ENCODE measurements at places on chromosomes 1 and 21.

DNA sequence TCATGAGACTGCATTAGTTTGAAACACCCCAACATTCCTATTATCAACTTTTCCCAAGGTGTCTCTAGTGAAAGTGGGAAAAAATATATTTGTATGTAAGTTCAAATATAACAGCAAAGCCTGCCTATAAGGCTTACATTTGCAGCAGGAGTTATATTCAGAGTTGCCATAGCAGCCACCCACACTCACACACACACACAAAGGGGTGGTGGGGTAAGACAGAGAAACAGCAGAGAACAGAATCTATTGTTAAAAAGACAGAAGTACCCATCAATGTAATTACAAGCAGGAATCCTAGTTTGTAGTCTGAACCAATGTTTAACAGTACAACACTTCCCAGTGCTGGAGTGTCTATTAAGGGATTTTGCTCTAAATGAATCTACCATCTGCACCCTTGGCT lies 55.0 kb downstream of the PLPPR5 start:
- DNase-seq = peak; percentile 20

DNA sequence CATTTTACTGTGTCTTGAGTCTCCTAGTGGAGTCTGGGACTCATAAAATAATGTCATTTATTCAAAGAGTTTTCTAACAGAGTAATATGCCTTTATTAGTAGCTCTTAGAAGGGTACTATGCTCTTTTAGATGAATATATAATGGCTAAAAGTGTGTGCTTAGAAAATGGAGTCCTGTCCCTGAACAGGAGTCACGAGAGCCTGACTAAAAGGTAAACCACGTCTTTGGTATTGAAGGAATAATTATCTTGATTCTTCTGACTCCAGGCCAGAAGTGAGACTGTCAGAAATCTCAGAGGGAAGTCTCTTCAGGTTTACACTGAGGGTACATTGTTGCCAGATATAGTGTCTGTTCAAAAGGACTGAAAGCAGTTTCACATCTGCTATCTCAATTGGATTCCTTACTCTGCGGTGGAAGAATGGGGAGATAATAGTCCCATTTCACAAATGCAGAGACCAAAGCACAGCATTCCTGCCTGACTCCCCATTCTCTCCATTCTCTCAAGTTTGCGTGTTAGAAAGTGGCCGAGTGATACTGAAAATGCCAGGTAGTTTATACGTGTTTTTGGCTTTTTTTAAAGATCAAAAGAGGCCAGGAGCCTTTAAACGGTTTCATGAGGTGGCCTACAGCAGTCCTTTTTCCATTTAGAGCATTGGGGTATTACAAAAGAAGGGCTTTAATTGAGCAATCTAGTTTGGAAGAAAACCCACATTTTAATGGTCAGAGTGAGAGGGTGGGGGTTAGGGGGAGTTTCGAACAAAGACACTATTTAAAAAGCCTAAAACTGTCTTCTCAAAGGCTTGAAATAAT lies 176.6 kb downstream of the VPS13D start:
- DNase-seq = peak; percentile 67

- no peak for DNase-seq
These were observed 120.8 kb upstream of the TNR start for GRCh38 chr1:175864183-175864582.

DNA sequence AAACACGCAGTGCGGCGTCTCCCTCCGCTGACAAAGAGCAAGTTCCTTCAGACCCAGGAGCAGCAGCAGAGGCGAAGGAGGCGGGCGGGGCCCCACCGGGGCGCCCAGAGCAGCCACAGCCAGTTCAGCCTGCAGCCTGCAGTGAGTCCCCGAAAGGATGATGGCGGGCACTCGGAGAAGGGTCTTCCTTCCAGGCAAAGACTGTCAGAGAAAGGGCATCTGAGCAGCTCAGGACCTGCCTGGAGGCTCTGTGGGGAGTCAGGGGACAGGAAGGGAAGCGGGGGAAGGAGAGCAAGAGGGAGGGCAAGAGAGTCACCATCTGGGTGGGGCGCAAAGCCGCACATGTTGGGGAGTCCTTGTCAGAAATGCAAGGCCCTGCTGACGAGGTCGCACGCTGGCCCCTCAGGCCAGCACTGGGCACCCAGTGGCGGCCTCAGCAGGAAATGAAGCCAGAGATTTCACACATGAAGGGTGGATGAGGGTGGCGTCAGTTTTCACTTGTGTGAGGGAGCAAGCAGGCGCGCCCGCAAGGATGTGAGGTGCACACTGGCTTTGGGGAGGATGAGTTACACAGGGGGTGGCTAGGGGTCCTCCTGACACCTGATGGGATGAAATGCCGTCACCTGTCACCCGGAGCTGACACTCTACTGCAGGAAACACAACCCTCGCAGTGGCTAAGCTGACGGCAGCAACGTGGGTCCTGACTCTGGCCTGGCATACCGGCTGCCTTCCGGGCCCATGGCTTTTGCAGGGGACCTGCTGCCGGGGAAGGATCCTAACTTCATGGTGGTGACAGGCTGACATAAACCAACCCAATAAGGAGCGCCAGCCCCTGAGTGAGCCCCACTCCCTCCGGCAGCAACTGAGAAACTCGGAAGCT lies 6.6 kb downstream of the LRRC47 start:
- DNase-seq = no peak

DNA sequence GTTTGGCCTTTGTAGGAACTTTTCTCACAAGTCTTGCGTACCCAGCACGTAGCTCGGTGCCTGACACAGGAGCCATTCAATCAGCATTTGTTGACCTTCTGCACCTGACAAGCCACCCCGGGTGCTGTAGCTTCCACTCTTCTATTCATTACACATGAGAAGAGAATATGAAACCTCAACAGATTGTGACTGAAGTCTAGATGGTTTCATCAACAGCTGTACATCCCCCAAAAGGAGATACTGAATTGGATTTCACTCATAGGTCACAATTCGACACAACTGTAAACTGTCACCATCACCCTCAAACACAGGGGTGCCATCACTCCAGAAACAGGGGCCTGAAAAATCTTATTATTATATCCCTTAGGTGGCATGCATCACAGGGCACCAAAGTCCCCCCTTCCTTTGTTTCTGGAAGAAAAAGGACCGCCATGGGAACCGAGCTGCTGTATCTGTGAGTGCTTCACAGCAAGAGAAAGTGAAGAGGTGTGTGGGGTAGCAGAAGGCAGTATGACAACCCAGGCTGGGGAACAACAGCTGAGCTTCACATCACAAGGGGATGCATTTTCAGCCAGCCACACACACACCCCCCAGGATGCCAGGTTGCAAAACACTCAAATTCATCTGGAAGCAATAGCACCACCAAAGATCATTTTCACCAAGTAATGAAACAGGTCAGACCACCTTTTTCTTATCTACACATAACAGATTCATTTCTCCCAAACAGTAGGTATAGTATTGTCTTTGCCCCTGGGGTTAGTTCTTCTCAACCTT lies 225.7 kb downstream of the TOMM20 start:
- DNase-seq = no peak

- no peak for DNase-seq
These were observed 165.7 kb downstream of the RHOU start for GRCh38 chr1:228900886-228901392.

GRCh38 chr1:93842750-93843500 lies 36.1 kb downstream of the DNTTIP2 start:
- peak; percentile 74 for DNase-seq

GRCh38 chr1:209689477-209689876 lies 14.3 kb downstream of the G0S2 start:
- DNase-seq = peak; percentile 22

GRCh38 chr1:164064501-164064900 lies 494.5 kb upstream of the PBX1 start:
- DNase-seq = peak; percentile 18

DNA sequence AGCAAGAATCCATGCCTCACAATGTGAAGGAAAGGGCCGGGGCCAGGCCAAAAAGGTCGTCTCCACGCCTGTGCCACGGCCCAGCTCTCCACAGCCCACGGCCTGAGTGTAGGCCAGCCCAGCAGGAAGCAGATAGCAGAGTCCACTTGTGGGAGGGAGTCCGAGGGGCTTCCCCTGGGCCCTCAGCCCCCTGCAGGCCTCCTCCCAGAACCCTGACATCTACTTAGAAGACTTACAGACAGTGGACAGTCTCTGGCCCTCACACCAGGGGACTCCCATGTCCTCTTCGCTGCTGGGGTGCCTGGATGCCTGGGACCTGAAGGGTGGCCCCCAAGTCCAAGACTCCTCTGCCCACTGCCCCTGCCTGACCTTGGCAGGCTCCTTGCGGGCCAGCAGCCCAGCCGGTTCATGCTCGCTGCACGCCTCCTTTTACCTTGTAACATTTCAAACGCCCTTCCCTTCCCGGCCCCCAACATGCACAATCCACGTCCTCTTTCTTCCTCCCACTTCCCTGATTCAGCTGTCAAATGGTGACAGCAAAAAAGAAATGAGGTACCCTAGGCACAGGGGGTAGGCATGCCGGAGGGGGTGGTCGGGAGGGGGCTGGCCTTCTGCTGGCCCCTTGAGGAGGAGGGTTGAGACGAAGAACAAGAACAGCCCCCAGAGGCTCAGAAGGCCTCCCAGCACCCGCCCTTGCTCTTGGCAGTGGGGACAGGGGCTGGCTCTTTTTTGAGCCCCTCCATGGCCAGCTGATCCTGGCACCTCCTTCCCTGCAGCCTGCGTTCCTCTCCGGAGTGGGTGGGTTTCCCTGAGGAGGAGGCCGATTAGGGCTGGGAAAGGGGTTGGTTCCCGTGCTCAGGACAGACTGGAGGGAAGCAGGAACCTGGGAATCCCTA lies 997 bp upstream of the PTPN7 start:
- DNase-seq = no peak

DNA sequence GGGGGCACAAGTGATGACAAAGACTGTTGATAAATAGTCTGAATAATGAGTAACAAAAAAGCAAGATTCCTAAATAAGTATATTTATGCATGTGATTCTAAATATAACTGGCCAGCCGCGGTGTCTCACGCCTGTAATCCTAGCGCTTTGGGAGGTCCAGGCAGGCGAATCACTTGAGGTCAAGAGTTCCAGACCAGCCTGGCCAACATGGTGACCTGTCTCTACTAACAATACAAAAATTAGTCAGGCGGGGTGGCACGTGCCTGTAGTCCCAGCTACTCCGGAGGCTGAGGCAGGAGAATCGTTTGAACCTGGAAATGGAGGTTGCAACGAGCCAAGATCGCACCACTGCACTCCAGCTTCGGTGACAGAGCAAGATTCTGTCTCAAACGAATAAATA lies 161.5 kb downstream of the TOMM20 start:
- no peak for DNase-seq

DNA sequence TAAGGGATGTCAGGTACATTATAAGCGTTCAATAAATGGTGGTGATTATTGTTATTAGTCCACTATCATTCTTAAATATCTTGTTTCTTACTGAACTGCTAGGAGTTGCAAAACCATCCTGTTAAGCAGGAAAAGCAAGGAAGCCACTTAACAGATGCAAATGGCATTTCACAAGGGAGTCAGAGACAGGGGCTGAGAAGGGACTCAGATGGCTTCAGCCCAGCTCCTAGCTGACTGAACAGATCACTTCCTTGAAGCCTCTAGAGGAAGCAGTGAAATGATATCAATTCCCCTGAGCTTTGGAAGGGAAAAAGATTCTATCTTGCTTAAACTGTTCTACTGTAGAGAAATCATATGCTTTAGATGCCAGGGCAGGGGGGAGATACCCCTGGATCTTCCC lies 151.5 kb downstream of the ST6GALNAC5 start:
- no peak for DNase-seq

GRCh38 chr1:179921472-179921871 lies 33.1 kb upstream of the CEP350 start:
- no peak for DNase-seq

GRCh38 chr1:13581446-13581845 lies 2.2 kb upstream of the PDPN start:
- DNase-seq = no peak

GRCh38 chr1:82978461-82979324 lies 1020.2 kb downstream of the TTLL7 start:
- DNase-seq = no peak

DNA sequence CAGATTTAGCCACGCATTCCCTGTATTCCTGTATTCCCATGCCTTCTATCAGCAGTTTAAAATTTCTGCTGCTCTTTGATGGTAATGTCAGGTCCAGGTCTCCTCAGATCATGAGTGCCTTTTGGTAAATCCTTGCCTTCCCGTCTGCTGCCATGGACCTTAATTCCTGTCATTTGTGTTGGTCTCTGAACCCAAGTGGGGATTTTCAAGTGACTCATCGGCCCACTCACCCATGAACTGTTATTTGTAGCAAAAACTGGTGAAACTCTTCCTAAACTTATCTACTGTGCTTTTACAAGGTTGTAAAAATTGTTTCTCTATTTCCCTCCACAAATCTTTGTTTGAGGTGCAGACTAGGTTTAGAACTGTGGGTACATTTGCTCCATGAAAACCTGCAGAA lies 47.4 kb downstream of the ACTN2 start:
- no peak for DNase-seq

GRCh38 chr1:162666006-162666645 lies 33.9 kb downstream of the DDR2 start:
- DNase-seq = peak; percentile 83

DNA sequence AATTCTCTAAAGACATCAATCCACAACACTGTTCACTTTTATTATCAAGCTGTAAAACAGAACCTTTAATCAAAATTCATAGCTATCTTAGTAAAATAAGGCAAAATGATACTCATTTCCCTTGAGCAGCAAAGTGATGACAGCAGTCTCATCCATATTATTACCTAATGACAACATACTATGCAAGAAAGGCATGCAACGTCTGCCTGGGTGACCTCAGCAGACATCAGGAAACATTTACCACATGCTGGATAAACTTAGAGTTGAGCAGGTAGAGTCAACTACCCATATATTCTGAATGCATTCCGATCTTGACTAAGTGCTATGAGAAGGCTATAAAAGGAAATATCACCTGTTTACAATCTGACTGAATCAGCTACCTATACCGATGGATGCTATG lies 145.1 kb downstream of the SIPA1L2 start:
- DNase-seq = peak; percentile 51

DNA sequence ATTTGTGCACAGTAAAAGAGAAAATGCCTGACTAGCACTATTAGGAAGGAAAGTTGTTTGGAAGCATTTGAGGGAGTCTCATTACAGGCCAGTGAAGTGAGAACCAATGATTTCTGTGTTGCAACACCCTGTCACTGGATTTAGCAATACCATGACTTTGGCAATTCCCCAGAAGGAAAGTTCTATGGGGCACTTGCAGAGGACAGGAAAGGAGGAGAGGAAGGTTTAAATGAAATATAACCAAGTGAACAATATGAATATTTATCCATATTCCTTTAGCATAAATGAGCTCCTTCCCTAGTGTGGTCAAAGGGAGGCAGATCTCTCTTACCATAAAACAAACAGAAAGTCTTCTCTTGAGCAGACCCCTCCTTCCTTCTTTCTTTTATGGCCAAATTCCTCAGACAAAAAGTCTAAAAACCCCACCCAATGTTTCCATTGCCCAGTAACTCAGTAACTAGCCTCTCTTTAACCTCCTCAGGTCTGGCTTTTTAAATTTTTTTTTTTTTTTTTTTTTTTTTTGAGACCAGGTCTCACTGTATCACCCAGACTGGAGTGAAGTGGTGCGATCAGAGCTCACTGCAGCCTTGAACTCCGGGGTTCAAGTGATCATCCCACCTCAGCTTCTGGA lies 5.5 kb downstream of the TLR5 start:
- peak; percentile 64 for DNase-seq

GRCh38 chr1:94892604-94893254 lies 34.2 kb downstream of the CNN3 start:
- DNase-seq = no peak

GRCh38 chr1:54408147-54409066 lies 2.2 kb upstream of the SSBP3 start:
- peak; percentile 84 for DNase-seq

All from fibroblast of skin of abdomen (primary cell).